ENCODE measurements at places on chromosomes 7 and 10. TPM values are rescaled to one million over a fixed set of nuclear protein-coding genes. Genes with fewer than 3 reads are reported as not detected.

GRCh38 chr7:78041423-78041822 lies 242.8 kb downstream of the PHTF2 start:
- no peak for DNase-seq

GRCh38 chr10:69696073-69696731 lies 66.2 kb downstream of the FAM241B start:
- peak; percentile 98 for DNase-seq

DNA sequence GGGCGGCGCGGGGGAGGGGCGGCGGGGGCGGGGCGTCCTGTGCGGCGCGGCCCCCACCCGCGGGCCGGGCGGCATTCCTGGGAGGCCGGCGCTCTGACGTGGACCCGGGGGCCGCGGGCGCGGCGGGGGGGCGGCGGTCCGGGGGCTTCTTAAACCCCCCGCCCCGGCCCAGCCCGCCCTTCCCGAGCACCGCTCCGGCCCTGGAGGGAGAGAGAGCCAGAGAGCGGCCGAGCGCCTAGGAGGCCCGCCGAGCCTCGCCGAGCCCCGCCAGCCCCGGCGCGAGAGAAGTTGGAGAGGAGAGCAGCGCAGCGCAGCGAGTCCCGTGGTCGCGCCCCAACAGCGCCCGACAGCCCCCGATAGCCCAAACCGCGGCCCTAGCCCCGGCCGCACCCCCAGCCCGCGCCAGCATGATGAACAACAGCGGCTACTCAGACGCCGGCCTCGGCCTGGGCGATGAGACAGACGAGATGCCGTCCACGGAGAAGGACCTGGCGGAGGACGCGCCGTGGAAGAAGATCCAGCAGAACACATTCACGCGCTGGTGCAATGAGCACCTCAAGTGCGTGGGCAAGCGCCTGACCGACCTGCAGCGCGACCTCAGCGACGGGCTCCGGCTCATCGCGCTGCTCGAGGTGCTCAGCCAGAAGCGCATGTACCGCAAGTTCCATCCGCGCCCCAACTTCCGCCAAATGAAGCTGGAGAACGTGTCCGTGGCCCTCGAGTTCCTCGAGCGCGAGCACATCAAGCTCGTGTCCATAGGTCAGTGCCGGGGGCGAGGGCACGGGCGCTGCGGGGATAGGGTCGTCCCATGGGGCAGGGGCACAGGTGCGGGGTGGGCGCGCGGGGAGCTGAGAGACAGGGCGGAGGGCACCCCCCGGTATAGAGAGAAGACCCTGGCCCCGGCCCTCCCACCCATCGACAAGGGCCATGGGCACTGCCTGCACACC lies at the start of gene FLNC:
Gene FLNC (plus strand): TSS at position 176 of the 947 bp plus-strand sequence. CDS start 232 bp downstream, at position 408.
- peak; percentile 44 for DNase-seq

DNA sequence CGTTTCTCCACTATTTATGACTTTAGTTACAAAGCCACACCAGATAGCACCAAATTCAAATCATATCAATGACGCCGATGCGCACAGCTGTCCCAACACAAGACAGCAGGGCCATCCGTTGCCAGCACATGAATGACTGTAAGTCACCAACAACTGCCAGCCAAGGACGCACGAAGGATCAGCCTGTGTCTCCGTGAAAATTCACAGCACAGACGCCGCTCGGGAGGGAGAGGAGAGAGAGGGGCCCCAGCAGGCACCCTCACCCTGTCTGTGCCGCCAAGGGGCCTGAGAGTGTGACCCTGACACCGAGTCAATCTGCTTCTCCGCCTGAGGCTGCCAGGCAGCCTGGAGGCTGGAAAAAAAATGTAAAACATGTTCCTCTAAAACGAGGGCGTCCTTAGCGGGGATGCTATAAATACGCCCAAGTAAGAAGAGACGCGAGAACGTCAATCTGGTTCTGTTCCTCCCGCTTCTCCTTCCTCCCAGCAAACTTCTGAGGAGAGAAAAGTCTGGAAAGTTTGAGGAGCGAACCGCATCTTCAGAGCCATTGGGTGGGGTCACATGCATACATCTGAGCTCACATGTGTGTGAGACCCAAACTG lies 111.2 kb downstream of the PTPRN2 start:
- no peak for DNase-seq

- peak; percentile 72 for DNase-seq
Measured at GRCh38 chr7:5396999-5397663, 26.5 kb downstream of the TNRC18 start.

GRCh38 chr7:122528879-122529481 lies 169.9 kb downstream of the RNF133 start:
- DNase-seq, result peak; percentile 50

- DNase-seq, result peak; percentile 89
Measured at GRCh38 chr10:69425511-69426298, 9.0 kb upstream of the TACR2 start.

- no peak for DNase-seq
Measured at GRCh38 chr10:101330631-101331225, 23.2 kb upstream of the BTRC start.

- peak; percentile 34 for DNase-seq
Measured at GRCh38 chr10:33136271-33136670, 178.2 kb upstream of the ITGB1 start.

DNA sequence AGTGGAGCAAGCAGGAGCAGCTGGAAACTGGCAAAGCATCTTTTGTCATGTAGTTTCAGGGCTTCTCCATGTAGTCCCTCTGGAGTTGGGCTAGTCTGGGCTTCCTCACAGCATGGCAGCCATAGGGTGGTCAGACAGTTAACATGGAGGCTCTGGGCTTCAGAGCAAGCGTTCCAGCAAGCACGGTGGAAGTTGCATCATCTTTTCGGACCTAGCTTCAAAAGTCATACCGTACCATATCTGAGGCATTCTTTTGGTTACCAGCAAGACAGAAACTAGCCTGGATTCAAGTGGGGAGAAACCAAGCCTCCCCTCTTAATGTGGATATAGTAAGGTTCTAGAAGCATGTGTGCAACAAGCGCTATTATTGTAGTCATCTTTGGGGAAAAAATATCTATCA lies 135.0 kb downstream of the HTR7 start:
- DNase-seq, result no peak

ATG9B gene
- total RNA-seq, result 1.2 TPM

Data from PC-3 (cell line).